ENCODE measurements at places on chromosomes 6 and 20. TPM values are rescaled to one million over a fixed set of nuclear protein-coding genes. Genes with fewer than 3 reads are reported as not detected.

DNA sequence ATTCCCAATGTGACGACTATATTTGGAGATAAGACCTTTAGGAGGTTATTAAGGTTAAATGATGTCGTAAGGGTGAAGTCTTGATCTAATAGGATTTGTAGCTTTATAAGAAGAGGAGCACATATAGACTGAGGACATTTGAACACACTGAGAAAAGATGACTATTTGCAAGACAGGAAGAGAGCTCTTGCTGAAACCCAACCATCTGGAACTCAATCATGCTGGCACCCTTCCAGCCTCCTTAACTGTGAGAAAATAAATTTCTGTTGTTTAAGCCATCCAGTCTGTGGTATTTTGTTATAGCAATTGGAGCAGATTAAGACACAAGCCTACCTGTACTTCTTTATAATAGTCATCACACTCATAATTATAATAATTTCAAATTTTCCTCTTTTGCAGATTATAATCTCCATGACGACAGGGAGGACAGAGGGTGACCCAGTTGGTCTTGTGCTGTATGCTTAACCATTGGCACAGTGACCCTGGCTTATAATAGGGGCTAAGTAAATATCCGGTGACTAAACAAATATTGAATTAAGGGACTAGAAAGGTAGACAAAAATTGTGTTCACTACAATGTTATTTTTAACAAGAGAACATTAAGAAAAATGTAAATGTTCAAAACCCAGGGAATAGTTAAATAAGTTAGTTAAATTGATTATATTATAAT lies 206.4 kb upstream of the HDDC2 start:
- no peak for DNase-seq

GRCh38 chr6:148235446-148235845 lies 107.2 kb upstream of the SASH1 start:
- DNase-seq: no peak

- DNase-seq: no peak
Measured at GRCh38 chr6:33421344-33421643, 1.4 kb downstream of the SYNGAP1 start.

GRCh38 chr6:21115111-21115510 lies 478.4 kb upstream of the SOX4 start:
- no peak for DNase-seq

The TTLL9 gene
- not detected for total RNA-seq

The FOXF2 gene
- 2.2 TPM for total RNA-seq
